ENCODE measurements at places on chromosomes 7 and 10. TPM values are rescaled to one million over a fixed set of nuclear protein-coding genes. Genes with fewer than 3 reads are reported as not detected.

- no peak for DNase-seq
Observed at GRCh38 chr7:69633122-69633831, 35.0 kb downstream of the AUTS2 start.

- no peak for DNase-seq
Observed at GRCh38 chr10:103739039-103739764, 116.2 kb downstream of the SH3PXD2A start.

DNA sequence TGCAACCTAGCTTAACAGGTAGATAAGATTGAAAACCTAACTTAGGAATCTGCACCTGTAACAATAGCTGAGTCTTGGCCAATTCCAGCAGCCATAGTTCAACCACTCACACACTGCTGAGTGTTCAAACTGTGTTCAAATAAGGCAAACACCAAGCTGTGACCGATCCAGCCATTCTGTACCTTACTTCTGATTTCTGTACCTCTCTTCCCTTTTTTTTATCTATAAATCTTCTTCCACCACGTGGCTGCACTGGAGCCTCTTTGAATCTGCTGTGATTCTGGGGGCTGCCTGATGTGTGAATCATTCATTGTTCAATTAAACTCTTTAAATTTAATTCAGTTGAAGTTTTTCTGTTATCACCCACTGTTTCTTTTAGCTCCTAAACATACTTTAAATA, 15.7 kb upstream of the FOXL3 start:
- DNase-seq: no peak

- DNase-seq: no peak
Observed at GRCh38 chr10:87547734-87548311, 43.1 kb downstream of the MINPP1 start.

- DNase-seq: no peak
Observed at GRCh38 chr7:156751319-156751718, 110.7 kb downstream of the RNF32 start.

DNA sequence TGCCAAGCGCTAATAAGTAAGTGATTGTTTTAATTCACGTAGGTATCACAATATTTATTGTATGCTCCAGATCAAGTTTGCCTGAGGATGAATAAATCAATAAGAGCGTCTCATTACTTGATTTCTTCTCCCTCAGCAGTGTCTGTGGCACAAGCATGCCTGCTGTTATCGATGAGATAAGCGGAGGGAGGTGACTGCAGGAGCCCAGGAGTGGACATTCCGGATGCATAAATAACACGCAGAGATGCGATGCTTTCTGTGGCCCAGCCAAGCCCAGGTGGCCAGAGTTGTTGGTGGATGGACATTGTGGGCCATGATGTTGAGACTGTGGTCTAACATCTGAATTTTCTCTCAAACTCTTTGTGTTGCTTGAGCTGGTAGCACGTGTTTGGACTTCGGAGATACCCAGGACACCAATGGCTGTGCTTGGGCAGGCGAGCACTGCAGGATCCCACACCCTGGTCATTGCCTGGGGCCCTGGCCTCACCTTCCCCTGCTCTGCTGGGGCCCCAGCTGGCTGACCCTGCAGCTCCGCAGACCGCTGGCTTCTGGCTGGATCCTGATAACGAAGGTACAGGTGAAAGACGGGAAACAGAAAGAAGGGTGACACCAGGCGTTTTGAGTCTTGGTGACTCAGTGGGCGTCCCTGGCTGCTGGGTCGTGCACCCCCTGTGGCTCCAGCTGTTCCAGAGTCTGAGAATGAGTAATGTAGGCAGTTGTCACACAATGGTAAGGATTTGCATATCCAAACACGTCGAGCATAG, 31.2 kb upstream of the MNX1 start:
- no peak for DNase-seq

DNA sequence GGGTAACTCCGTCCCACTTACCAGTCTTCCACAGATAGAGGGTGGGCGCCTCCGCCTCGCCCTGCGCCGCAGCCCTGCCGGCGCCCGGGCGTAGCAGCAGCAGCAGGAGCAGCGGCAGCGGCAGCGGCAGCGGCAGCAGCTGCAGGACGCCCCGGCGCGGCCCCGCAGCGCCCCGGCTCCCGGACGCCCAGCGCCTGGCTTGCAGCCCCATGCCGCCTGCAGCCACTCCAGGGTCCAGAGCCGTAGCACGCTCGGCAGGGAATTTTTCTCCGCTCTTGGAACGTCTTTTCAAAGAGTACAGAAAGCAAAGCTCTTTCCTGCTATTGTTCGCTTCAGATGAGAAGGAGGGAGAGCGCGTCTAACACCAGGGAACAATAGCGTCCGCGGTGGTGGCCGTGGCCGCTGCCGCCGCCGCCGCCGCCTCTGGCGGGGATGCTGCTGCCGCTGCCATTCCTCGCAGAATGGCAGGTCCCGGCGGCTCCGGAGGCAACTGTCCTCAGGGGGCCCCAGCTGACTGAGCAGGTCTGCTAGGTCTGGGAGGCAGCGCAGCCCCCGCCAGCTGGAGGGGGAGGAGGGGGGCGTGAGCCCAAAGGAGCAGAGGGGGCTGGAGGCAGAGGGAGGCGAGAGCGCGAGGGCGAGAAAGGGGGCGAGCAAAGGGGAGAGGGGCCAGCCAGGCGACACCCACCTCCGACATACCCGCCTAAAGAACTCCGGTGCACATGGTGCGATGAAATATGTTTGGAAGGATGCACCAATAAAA, at the start of gene THSD7A:
TSS of gene THSD7A (minus strand) at position 463 of the 760 bp plus-strand sequence. CDS start at position 211, 252 bp downstream.
- DNase-seq: no peak

GRCh38 chr10:102761981-102762380, 18.2 kb downstream of the WBP1L start:
- DNase-seq: no peak

Gene THNSL1
- total RNA-seq: 1.3 TPM

Gene GJD4
- not detected for total RNA-seq

DNA sequence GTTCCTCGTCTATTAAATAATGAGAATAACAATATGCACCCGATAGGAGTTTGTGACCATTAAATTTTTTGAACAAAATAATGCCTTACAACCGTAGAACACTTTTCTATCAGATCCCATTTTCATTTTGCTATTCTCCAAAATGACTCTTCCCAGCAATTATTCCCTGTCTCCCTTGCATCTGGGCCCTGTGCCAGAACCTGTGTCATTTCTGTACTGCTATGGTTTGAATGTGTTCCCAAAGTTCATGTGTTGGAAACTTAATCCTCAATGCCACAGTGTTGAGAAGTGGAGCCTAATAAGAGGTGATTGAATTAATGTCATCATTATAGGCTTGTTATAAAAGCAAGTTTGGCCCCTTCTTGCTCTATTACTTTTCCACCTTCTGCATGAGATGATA, 33.2 kb upstream of the SMNDC1 start:
- no peak for DNase-seq

DNA sequence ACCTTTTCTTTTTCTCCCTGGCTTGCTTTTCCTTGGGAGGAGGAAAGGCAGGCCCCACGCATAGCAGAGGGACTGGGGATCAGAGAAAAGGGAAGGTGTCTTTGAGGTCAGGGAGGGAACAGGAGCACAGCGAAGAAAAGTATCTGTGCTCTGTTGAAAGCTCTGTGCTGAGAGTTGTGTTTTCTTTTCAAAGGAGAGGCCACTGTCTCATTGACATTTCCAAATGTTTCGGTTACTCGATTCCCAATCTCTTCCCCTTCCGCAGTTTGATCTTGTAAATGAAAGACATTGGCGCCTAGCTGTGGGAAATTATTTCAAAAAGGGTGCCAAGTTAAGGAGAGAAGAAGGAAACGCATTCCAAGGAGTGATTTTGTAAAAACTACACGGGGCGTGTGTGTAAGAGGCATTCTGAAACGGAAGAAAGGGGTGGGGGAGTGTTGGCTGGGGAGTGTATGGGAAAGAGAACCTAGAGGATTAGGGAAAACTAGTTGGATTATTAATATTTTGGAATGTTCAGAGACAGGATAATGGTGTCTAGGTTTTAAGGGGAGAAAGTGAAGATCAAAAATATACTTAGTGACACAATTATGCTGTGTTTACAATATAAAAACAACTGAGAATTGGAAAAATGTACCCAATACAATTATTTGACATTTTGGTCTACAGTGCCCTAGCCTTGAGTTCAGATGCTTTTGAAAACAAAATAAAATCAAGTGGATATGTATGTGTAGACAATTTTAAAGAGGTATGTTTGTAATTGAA, 708 bp downstream of the KLHDC10 start:
- DNase-seq: no peak

GRCh38 chr10:27541796-27542729, 38.0 kb downstream of the RAB18 start:
- no peak for DNase-seq

GRCh38 chr7:155486783-155487508, 29.0 kb downstream of the EN2 start:
- DNase-seq: no peak

DNA sequence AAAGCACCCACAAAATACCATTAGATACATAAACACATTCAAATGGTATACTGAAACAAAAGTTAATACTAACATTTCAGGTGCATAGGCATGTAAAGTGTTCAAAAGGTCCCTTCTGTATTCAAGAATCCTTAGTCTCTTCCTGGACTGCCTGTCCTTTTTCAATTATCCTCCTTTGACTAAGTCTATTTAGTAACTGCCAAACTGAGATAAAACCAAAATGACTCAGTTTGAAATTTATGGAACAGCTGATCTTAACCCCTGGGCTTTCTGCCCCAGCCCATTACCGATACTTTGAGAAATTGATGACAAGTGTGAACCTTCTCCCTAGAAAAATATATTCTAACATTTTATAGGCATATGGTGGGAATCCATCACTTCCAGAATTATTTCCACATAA, 5.4 kb downstream of the EPC1 start:
- DNase-seq: no peak

- no peak for DNase-seq
Observed at GRCh38 chr7:142669074-142669654, 80.1 kb upstream of the PRSS1 start.

DNA sequence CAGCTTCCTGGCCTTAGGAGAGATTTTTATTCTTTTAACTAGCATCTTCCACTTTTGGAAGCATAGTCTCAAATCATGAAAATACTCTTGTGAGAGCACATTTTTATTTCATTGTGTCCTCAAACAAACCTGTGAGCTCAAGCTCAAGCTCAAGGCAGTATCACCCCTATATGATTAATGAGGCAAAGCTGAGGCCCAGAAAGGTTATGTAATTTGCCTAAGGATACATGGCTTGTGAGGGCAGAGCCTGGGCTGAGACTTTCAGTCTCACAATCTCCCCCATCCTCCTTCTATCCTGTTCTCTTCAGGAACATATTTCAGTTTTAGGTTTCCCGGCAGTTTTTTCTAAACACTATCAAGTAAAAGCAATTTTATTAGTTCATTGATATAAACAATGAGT, 359.5 kb downstream of the PTEN start:
- no peak for DNase-seq

DNA sequence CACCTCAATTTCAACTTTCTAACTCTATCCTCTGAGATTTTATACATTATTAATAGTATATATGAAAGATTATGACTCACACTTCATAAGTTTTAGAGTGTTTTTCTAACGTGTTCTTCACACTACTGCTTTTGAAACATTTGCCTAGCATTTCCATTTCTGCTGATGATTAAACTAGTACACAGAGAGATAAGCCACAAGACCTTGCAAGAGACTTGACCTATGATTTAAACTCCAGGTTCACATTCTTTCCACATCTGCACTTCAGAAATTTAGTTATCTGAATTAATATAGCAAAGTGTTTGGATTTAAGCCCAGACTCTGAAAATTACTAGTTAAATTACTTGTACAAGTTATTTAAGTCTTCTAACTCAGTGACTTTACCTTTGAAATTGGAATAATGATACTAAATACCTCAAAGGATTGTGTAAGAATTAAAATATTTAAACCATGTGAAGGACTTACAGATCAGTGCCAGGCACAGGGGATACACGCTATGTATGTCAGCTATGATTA, 66.6 kb downstream of the PCLO start:
- no peak for DNase-seq

- DNase-seq: no peak
Observed at GRCh38 chr7:120994512-120995410, 6.2 kb downstream of the CPED1 start.

Gene NODAL
- total RNA-seq: 0.27 TPM

DNA sequence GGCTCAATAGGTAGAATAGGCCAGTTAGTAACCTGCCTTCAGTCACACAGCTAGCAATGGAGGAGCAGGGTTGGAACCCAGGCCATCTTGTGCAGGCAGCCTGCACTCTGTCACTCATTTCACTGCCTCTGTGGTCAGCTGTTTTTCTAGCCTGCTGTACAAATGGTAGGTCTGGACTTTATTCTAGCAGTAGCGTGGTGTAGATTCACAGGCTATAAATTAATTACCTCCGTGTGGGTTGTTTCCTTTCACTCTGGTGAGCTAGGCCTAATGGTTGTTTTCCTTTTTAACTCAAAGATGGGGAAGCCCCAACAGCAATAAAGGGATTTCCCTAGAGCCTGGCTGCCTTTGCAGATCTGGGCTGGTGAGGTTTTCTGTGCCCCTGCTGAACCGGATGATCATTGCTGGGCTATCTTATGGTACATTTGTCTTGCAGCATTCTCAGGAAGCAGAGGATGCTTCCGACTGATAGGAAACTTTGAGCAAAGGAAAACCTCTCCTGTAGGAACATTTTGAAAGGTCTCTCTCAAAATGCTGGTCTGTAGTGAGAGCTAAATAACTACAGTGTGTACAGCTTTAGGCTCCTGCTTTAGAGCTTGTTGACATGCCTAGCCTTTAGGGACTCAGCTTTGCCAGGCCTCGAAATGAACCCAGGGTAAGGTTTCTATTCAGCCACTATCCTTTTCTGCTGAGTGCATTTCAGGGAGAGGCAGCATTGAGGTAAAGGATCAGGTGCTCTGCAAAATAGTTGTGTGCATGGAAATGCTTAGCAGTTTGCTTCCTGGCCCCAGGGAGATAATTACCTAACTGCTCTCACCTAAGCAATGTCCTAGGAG, 157.4 kb downstream of the ST7 start:
- no peak for DNase-seq

DNA sequence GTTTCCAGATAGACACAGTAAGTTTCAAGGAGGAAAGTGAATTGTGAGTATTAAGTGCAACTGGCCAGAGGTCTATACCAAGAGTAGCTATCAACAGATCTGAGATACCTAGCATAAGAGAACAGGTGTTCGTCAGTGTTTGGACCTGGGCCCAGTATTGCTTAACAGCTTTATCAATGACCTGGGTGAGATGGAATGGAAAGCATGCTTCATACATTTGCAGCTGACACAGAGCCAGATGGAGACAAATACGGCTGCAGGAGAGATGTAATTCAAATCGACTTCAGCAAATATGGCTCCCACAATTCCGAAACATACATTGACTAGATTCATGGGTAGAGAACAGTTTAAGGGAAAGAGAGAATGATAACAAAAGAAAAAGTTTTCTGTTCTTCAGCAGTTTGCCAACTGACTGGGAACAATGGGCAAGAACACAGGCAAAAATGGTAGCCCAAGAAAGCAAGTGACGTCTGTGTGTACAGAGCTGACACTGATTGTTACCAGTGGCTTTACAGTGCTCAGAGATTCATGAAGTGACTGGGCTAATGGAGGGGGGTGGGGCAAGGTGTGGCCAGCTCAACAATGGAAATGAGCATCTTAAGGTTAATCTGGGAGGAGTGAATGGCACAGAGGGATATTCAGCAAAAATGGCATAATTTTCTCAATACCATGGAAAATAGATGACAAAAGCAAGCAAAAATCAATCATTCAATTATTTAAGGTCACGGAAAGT, 28.0 kb upstream of the COBL start:
- no peak for DNase-seq

Gene ADRA2A
- total RNA-seq: 6.5 TPM

Measured in thoracic aorta (tissue), 2 donors.